ENCODE measurements at places on chromosomes 16 and 17. TPM values are rescaled to one million over a fixed set of nuclear protein-coding genes. Genes with fewer than 3 reads are reported as not detected.

The PTX4 gene
- total RNA-seq = not detected

The PSME3 gene
- total RNA-seq = 77.6 TPM

The C16orf89 gene
- total RNA-seq = not detected

The TMEM204 gene
- 107 TPM for total RNA-seq

The GPR142 gene
- 0.68 TPM for total RNA-seq

The CCR7 gene
- 0.33 TPM for total RNA-seq

The DRC7 gene
- total RNA-seq = not detected

The FASN gene
- 216 TPM for total RNA-seq

The SEPTIN12 gene
- not detected for total RNA-seq

The SMIM36 gene
- not detected for total RNA-seq

The CMIP gene
- total RNA-seq = 64.7 TPM

- no peak for DNase-seq
Observed at GRCh38 chr16:68402748-68403040, 45.6 kb downstream of the SMPD3 start.

GRCh38 chr17:34644941-34645550, 65.7 kb downstream of the TMEM132E start:
- no peak for DNase-seq

GRCh38 chr16:684961-685696, 995 bp upstream of the JMJD8 start:
- DNase-seq = no peak

- peak; percentile 8 for DNase-seq
Observed at GRCh38 chr16:83744441-83744981, 63.3 kb upstream of the HSBP1 start.

- DNase-seq = peak; percentile 64
Observed at GRCh38 chr16:57795431-57795878, 6.8 kb downstream of the KIFC3 start.

GRCh38 chr17:36778448-36778847, 158.8 kb upstream of the LHX1 start:
- DNase-seq = no peak

DNA sequence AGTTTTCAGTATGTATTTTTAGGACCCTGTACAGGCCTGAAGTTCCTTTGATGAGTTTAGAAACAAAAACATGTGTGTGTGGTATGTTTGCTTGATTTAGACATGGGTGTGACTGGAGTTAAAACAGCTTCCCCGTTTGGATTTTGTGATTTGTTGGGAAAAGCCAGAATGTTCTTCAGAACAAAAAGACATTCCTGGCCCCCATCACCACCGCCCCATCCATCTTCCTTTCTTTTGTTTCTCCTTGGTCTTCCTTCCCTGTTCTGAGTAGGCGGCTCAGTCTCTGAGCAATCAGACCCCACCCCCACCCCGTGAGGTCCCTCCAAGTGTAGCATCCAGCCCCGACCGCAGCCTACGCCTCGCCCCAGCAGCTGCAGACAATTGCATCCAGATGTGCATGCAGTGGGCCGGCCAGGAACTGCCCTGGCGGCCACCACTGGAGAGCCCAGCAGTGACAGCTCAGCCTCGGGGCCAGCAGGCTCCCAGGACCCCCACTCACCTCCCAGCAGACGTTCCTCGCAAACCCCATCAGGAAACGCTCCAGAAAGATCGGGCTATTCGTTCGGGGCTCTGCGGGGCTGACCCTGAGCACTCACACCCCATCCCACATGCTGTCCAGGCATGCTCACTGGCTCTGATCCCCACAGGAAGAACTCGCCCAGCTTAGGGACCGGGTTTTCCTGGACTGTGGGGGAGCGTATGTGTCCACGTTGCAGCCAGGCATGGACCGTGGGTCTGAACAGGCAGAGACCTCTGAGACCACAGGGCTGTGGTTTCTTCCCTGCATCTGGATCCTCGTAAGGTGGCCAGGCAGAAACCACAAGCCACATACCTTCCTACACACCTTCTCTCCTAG, 99.8 kb upstream of the CDH5 start:
- DNase-seq = no peak

DNA sequence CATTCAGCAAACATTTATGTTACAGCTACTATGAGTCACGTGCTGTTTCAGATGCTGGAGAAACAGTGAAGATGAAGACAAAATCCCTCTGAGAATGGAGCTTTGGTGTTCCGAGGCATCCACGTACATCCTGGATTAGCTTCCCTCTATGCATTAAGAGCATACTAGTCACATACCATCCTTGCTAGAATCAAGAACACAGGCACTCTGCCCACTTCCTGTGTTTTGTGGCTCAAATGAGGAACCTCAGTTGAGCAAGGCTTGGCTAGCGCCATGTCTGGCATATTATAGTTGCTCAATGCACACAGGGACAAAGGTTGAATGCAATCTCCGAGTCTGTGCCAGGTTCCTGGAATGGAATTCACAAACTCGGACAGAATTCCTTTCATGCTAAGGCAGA, 297.5 kb downstream of the XYLT1 start:
- DNase-seq = no peak

DNA sequence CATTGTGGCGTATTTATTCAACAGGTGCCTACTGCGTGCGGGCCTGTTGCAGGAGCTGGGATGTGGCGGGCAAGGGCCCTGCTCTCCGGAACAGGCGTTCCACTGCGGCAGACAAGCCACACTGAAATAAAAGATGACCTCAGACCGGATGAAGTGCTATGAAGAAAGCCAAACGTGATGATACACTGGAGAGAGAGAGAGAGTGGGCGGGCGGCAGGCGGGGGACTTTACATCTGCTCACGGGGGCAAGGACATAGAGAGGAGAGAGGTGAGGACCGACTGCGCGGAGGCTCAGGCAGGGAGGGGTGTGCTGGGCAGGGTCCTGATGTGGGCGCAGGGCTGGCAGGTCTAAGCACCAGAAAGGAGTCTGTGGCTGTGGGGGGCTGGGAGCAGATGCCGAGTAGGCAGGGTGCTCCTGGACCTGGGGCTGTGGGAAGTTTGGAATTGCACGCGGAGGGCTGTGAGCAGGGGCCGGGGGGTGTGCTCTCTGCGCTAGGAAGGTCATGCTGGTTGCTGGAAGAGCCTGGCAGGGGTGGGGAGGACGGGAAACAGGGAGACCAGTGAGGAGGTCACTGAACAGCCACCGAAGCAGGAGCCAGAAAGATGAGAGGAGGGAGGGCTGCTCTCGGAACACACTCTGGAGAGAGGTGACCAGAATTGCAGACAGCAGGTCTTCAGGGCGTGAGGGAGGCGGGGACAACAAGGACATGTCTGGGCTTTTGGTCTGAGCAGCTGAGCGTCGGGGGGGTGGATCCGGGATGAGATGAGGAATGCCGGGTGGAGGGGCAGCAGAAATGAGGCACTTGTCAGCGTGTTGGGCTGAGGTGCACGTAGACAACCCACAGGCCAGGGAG, 9.9 kb downstream of the MXRA7 start:
- DNase-seq = peak; percentile 86

DNA sequence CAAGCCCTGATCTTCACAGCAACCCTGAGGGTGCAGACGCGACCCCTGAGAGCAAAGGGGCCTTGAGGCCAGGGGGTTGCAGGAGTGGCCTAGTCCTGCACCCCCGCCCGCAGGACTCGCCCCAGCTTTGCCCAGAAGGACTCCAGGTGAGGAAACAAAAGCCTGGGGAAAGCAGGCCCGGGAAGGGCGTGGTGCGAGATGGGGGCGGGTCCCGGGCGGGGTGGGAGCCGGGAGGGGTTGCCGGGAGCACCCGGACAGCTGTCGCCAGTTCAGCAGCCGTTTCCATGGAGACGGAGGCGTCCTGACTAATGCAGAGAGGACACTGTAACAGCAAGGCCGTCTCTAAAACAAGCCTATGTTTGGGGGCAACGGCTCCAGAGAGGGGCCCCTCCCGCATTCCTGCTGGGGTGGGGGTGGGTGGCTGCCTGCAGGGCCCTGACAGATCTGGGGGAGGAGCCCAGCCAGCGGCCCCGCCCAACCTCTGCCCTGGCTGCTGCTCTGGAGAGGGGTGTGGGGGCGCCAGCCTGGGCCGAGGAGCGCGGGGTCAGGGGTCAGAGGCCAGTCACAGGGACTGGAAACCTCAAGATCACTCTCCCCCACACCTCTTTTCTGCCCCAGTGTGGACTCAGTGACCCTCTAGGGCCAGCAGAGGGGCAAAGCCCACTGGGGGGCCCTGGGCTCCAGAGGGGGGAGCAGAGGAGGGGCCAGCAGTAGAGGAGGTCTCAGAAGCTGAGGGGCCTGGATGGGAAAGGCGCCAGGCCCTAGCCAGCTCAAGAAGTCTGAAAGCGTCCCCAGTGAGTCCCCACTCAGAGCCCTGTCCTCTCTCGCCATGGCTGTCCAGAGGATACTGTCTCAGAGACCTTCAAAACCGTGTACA, 3.1 kb upstream of the TPPP3 start:
- DNase-seq = peak; percentile 70

GRCh38 chr16:9874219-9874618, 308.0 kb downstream of the GRIN2A start:
- DNase-seq = no peak

DNA sequence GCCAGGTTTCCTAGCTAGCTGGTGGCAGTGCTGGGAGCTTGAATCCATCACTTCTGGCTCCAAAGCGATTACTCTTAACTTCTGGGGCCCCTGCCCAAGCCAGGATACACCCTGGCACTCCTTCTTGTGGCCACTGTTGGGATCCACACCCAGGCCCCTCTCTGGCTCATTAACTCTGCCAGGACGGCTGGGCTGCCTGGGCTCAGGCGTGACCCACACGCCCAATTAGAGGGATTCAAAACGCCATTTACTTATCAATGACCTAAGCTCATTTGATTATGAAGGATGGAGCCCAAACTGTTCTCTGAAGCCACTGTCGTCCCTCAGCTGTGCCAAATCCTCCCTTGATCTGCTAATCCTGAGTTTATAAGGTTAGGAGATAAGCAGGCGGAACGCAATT, 79.7 kb upstream of the BRD7 start:
- no peak for DNase-seq

DNA sequence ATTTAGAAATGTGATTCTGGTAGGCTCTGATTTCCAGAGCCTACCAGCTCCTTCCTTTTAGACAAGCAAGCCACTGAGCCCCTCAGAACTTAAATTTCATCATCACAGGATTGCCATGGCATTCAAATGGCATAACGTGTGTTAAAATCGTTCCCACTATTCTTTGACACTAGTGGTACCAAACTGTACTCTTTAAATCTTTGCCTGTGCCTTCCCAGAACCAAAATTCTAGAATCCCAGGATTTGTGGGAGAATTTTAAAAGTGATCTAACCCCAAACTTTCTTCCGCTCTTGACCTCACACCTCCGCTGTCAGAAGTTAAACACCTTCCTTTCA, 287 bp upstream of the INTS2 start:
- DNase-seq = no peak

DNA sequence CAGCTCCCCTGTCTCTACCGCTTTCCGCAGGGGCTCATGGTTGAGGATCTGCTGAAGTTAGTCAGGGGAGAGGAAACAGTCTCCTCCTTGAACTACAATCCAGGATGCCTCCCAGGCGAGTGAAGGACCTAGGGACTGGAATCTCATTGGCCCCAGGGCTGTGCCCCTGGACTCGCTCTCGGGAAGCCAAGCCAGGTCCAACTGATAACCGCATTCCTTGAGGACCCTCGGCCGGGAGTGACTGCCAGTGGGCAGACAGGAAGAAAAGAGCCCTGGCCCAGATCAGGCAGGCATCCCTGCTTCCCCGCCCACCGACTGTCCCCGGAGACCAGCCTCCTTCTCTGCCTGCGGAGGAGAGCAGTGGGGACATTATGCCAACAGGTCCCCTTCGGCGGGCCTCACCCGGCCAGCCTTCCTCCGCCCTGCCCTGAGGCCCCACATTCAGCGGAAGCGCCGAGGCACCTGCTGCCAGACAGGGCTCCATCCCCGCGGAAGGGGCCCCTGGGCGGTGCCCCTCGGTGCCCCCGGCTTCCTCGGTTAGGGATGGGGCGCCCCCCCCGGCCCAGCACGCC, 776 bp downstream of the LRRC75A start:
- no peak for DNase-seq

GRCh38 chr17:61536422-61536955, 54.5 kb downstream of the NACA2 start:
- DNase-seq = no peak

DNA sequence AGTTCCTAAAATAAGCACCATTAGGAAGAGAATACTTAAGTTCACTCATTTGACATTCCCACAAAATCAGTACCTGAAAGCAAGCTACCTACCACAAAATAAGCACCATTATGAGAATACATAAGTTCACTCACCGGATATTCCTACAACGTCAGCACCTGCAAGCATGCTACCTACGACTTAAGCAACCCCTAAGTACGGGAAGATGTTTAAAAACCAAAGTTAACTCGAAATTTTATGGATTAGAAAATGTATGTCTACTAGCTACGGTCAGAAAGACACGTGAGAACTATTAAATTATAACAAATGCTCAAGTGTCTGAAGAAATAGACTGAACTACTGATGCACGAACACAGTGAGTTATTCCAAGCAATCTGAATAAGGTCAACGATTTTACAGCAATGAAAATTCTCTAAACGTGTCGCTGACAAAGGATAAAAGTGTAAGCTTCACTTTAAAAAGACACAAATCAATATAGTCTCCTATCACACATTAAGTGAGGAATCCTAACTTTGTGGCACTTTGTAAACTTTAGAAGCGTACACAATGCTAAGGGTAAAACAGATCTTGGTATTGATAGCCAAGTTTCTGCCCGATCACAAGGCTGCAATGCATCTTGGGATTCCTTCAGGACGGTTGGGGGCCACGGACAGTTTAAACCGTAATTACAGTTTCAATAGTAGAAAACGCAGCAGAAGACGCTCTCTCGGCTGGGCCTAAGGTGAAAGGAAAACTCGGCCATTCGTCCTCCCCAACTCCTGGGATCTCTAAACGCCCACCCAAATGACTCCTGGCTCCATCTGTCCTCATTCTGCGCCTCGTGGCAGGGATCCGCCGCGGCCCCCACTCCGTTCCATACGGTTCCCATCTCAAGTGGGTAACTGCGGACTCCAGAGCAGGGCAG, 1.3 kb downstream of the GSPT1 start:
- DNase-seq = peak; percentile 53

DNA sequence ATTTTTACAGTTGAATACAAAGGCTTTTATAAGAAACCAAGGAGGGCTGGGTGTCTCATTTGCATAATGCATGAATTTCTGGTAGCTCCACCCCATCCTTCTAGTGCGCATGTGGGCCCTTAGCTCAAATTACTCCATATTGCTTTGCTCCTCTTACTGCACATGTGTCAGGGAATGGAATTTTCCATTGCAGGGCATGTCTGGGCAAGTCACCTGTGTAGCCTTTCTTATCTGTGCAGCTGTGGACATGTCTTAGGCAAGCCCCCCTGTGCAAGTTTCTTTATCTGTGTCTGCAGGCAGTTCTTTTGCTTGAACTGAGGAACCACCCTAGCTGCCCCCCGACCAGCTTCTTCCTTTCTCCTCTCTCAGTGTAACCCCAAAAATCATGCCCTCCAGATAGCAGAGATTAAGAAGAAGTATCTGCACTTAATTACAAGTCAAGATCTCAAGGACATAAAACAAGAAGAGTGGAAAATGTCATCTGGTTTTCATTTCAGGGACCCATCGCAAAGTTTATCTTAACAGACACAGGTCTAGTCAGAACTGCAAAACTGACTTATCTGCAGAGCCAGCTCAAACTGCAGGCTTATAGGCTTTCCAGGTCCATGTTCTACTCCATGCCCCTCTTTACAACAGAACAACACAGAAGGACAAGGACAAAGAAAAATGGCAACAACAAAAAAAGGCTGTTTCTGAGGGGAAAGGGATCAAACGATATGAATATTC, 137.9 kb upstream of the HS3ST4 start:
- DNase-seq = no peak

GRCh38 chr16:17238285-17239028, 232.3 kb downstream of the XYLT1 start:
- no peak for DNase-seq

Data from dermis blood vessel endothelial cell (primary cell).